Left ventricle myocardium superior (tissue), 1 donor: ENCODE measurements at places on chromosomes 2 and 18.
A peak's percentile ranks its signal among the peaks of the same experiment; 100 is the strongest.

DNA sequence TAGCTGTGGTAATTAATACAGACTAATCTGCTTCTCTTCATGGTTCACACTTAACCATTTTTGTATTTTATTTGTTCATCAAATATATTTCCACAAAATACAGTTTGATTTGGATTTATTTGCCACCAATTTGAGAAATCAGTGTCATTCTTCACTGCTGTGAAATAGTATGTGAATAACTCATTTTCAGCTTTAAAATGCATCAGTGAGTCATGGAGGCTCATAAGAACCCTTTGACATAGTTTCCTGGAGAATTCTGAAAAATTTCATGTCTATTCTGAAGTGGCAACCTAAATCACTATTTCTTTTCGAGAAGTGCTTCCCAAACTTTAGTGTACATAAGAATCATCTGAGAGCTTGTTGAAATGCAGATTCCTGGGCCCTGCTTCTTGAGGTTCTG is 1026.7 kb upstream of the ACVR2A start:
- DNase-seq: no peak

DNA sequence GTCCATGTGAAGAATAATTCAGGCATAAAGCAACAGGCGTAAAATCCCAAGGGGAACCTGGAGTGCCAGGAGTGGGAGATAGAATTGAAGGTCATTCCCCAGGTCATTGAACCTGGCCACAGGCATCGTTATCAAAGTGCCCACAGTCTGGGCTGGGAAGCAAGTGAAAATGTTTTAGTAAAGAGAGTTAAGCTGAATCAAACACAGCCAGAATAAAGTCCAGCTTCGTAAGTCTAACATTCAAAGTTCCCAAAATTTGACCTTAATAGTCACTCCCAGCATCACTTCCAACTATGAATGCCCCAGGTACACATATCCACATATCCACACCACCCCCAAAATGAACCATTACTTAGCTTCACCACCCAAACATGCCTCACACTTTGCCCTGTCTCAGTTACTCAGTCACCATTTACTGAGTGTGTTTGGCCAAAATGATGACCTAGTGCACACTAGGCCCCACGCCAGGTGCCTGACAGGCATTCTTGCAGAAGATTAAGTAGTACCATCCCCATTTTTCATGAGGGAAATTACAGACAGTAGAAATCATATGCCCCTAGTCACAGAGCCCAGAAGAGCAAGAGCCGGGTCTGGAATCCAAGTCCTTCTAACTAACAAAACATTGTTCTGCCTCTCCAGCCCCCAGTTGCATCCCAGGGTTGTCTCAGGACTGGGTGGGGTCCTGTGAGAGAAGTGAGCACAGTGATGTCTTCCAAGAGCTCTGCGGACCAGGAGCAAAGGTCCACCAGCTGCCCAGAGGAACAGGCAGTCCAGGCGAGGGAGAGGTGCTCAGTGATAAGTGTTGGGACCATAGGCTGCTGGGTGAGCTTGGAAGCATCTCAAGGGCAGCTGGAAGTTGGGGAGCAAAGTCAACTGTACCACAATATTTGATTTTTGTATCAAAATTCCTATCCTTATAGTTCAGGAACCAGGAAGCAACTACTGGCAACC is 65.2 kb upstream of the MYCN start:
- DNase-seq: no peak

DNA sequence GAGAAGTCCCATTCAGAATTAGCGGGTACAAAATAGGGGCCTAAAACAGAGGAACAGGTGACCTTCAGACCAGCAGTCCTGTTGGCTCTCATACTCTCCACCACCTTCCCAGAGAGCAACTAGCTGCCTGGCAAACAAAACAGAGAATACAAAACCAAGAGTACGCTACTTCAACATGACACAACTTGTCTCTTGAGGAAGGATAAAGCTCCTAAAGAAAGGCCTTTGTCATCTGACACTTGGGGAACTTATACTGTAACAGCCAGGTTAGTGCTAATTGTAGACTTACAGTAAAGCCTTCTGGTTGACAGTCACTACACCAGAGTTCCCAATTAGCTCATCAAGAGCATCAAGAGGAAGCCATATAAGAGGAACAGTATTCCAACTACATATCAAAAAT is 282.1 kb upstream of the NT5C1B start:
- no peak for DNase-seq

DNA sequence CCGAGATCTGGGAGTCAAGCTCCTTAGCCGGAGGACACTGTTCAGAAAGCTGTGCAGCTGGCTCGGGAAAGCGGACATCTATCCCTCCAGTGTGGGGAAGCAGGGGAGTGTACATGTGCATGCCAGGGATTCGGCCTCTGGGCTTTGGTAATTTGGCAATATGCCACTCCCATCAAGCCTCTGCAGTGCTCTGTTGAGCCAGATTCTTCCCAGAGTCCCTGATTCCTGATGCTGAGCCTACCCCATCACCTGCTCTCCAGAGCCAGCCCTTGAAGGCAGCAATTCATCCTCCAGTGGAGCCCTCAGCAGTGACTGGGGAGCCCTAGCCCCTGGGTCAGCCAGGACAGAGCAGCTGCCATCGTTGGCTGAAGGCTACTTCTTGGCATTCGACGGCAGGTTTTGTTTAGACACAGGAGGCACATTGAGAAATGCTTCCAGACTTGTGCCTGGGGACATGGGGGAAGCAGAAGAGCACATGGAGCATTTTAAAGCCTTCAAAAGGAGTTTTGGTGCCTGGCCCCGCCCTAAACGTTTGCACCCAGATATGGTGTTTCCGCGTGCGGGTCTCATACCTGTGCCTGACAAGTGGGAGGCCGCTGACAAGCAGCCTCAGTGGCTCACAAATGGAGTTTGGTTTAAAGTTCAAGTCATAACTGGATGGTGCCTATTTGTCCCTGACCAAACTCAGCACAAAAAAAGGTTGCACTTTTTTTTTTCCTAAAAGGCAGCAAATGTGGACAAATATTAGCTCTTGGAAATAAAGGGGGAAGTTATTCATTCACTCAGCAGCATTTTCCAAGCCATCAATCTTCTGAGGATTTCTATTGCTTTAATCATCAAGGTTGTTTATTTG is 272.8 kb downstream of the CYRIA start:
- DNase-seq: no peak

- no peak for DNase-seq
Observed at GRCh38 chr2:176562359-176563078, 293.3 kb downstream of the MTX2 start.

- DNase-seq: no peak
Observed at GRCh38 chr2:71538656-71539265, 85.4 kb downstream of the DYSF start.

- DNase-seq: no peak
Observed at GRCh38 chr2:1494257-1494656, 81.0 kb downstream of the TPO start.

DNA sequence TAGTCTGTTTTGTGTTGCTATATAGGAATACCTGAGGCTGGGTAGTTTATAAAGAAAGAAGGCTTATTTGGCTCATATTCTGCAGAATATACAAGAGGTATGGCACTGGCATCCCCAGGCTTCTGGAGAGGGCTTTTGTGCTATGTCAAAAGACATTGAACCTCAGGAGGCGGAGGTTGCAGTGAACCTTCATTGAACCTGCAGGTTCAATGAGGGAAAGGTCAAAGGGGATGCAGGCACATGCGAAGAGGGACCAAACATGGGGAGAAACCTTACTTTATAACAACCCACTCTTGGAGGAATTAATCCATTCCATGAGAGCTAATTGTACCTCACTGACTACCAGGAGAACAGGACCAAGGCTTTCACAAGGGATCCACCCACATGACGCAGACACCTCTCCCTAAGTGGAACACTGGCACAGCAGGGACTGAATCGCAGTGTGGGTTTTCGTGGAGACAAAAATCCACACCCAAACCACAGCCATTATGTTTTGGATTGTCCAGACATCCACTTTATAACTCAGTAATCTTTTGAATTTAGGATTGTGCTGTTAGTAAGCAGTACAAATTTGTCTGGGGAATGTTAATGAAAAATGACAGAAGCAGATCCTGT is 4.1 kb upstream of the SERPINB8 start:
- no peak for DNase-seq

DNA sequence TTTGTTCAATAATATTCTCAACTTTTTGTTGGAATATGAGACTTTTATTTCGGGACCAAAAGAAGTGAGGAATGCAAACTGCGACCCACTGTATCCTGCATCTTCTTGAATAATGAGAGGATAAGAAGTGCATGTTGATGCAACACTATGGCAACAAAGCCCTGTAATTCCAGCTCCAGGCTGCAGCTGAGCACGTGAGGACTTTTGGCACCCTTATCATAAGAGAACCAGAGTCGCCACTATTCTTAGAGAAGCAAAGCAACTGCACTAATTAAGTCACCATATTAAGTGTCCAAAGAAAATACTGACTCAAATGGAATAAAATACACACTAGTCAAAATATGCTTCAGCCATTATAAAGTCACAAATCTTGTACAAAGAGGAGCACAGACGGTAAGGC is 65.8 kb downstream of the FAM210A start:
- no peak for DNase-seq

DNA sequence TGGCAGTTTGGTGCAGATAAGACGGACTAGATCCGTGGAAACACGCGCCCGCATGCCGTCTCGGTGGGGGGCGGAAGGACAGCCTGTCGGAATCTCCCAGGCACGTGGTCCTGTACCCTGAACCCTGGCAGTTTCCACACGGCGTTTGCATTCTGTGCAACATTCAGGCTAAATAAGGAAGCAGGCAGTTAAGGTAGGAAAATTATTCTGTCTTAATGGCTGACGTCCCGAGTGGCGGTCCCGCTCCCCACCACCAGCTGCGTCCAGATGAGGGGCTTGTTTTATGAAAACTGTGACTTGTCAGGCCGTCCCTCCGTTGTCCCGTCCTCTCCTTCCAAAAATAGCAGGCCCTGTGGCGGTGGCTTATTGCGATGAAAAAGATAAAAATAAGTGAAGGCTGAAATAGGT is 120.2 kb downstream of the NFATC1 start:
- DNase-seq: no peak

DNA sequence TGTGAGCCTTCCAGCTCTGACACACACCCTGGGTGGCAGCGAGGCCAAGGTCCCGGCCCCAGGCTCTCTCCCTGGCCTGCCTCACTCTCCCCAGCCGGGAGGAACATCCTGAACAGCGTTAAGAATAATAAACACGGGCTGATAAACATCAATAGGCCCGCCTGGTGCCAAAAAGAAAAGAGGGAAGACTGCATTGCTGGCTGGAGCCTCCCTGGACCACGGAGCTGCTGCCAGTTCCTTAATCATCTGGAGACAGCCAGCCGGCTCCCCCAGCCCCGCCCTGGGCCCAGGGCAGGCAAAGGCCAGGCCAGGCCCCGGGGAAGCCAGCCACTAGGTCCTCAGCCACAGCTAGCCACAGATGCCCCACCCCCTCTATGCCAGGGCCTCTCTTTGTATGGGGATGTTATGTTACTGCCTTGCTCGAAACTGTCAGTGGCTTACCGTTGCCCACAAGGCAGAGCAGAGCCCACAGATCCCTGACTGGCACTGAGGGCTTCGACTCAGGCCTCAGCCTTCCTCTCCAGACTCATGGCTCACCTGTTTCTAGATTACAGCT is 293.7 kb downstream of the DYSF start:
- DNase-seq: peak; percentile 62

- DNase-seq: no peak
Observed at GRCh38 chr2:161980976-161981375, 93.0 kb downstream of the DPP4 start.

GRCh38 chr2:86584151-86584913 is 21.1 kb upstream of the CHMP3 start:
- DNase-seq: no peak

- no peak for DNase-seq
Observed at GRCh38 chr2:23131066-23131575, 253.9 kb upstream of the KLHL29 start.

- no peak for DNase-seq
Observed at GRCh38 chr2:75523313-75524275, 37.1 kb downstream of the EVA1A start.

DNA sequence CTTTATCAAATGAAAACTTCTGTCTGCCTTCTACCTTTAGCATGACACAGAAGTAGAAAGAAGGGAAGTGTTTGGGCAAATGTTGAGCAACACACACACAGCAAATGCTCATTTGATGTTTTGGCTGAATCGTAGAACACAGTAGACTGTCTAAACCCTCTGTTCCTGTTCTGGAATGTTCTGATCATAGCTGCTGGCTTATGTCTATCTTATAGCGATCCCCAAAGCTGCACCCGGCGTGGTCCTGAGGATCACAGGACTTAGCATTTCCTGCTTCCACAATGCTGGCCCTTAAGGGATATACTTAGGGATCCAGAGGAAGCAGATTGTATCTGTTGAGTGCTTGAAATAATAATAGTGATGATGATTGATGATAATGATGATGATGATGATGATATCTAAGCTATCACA is 15.2 kb downstream of the GNLY start:
- no peak for DNase-seq

GRCh38 chr2:113178891-113179290 is 5.1 kb downstream of the PSD4 start:
- DNase-seq: no peak

- DNase-seq: no peak
Observed at GRCh38 chr2:240935103-240935876, 29.2 kb downstream of the CROCC2 start.

- DNase-seq: no peak
Observed at GRCh38 chr18:43794363-43794762, 517.1 kb upstream of the SYT4 start.

- peak; percentile 48 for DNase-seq
Observed at GRCh38 chr2:46332686-46333281, 35.6 kb downstream of the EPAS1 start.

DNA sequence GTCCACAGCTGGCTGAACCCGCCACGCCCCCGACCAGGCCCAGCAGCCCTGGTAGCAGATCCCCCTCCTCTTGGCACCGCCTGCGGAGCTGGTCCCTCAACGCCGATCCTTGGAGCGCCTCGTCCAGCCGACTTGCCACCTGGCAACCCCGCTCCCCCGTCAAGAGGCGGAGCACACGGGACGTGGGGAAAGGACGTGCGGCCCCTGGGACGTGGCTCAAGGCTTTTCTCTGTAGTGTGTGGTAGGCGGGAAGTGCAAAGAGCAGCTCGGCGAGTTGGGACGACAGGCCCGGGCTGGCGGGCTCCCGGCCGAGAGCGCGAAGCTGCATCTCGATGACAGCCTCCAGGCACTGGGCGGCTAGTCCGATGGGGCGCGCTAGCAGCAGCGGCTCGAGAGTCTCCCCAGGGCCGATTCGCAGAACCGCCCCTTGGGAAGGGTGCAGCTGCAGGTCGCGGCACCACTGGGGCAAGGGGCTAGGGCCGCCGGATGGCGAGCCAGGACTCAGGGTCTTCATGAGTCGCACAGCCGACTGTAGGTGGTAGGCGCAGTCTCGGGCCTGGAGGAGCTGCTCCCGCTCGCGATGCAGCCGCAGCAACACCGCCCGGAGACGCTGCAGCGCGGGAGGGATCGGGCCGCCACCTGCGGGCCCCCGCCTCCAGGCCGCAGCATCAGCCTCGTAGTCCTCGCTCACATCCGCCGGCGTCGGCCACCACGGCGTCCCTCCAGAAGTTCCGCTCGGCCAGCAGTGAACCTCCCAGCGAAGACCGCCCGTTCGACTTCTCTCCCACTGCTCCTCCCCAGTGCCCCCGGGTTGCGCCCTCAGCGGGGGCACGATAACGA is 617 bp downstream of the CCDC142 start:
- peak; percentile 79 for DNase-seq
